ENCODE measurements at places on chromosomes 3 and 15. TPM values are rescaled to one million over a fixed set of nuclear protein-coding genes. Genes with fewer than 3 reads are reported as not detected.

GRCh38 chr15:70125605-70126004 is 27.9 kb upstream of the TLE3 start:
- DNase-seq: no peak

DNA sequence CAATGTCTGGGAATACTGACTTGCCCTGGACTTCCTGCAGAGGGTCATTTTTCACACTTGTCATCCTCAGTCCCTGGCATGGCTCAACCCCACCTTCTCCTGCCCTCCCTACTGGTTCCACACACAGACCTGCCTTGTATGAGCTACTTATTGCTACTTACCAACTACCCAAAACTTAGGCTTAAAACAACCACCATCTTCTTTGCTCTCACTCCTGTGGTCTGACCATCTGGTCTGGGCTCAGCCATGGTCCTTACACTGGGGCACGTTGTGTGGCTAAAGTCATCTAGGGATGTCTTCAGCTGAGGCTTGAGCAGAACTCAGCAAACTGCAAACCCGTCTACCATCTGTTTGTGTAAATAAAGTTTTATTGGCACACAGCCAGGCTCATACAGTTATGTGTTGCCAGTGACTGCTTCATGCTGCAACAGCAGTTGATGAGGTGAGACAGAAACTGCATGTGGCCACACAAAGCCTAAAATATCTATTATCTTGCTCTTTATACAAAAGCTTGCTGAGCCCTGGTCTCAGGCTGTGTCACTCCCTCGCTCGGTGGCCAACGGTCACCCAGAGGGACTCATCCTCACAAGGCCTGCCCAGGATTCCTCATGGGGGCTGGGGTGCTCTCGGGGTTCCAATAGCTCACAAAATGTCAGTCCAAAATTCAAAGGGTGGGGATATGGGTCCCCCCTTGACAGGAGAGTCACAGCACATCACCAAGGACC is 43.5 kb downstream of the KLF15 start:
- no peak for DNase-seq

DNA sequence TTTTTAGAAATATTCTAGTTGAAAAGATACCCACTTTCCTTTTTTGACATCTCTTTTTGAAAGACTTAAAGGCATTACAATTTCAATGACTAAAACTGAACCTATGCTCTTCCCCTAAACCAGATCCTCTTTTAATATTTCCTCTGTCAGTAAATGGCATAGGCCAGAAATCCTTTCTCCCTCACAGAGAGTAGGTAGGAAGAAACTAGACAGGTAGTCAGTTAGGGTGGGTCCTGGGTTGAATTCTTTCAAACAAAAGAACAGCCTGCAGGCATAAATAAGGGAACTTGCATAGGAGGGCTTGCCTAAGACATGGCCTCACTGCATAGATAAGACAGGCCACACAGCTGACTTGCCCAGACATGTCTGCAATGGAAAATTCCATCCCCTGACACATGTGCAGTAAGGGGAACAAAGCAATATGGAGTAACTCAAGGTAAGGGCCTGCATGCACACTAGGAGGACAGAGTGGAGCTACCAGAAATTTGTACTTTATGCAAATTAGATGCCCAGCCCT is 23.1 kb downstream of the PLSCR5 start:
- DNase-seq: no peak

DNA sequence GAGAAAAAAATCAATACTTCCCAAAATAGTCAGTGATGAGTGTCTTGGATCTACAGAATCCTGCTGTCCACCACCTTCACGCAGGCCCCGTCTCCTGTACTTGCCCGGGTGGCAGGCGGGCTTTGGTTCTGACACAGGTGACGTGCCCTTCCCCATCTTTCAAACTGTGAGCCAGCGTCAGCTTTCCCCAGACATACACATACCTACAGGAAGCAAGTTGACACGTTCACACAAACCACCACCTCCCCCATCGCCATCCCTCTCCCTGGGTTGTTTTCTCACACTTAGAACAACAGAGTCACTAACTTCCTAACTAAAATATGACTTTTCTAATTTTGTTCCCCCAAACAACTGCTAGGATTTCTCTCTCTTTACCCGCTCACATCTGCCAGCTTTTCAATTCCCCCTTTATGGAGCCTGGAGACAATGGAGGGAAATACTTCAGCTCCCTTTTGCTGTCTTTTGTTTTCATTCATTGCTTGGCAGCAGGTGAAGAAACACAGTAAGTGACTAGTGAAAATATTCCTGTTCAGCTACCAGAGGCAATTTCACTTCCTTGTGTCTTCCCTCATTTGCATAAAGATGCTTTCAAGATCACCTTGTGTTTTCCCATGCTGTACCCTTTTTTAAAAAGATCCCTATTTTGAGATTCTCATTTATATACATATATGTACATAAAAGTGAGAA is 248.3 kb downstream of the SLCO3A1 start:
- DNase-seq: no peak

DNA sequence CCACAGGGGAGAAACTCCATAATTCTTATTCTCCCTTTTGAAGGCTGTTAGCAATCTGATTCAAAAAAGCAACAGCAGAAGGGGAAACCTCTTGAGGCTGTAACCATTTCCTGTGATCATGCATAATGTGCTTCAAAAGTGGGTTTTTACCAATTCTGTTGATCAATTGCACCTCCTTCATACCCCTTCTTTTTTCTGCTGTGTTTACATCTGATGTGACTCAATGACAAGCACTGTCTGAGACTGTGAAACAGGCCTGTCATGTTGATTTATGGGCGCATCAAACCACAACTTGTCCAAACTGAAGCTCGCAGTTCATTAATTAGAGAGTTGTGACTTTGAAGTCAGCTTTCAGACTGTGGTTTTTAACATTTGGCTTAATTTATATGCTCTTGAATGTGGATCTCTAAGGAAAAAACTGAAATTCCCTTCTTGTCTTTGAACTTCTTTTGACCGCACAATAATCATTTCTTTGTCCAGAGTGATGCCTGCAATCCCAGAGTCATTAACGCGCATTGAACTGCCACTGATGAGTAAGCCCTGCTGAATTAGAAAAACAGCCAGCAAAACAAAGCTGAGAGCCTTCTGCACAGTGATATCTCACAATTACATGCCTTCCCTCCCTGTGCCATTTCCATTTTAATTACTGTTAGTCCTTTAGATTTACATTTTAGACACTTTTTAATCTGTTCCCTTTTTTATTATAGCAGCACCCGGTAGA is 532.8 kb downstream of the FOXP1 start:
- no peak for DNase-seq

DNA sequence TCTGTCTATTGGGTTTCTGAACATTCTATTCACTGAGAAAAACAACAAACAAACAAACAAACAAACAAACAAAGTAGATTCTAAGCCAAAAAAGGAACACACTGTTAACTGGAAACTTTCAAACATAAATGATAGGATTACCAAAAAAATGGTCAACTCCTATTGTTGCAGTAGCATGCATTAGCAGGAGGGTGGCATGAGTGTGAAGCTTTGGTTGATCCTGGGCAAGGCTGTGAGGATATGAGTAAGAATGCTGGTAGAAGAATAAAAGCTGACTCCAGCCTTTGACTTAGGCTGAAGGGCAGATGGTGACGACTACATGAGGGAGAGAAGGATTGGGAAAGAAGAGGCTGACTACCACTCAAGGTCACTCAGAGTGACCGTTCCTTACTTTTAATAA is 810.3 kb downstream of the VGLL3 start:
- no peak for DNase-seq

The GOLGA8T gene
- total RNA-seq: not detected

The PLD1 gene
- total RNA-seq: 1.0 TPM

The ISG20 gene
- total RNA-seq: 152 TPM

The SLC12A1 gene
- total RNA-seq: not detected

The TXNRD3 gene
- total RNA-seq: 1.5 TPM
